ENCODE measurements at places on chromosomes 4 and X.

DNA sequence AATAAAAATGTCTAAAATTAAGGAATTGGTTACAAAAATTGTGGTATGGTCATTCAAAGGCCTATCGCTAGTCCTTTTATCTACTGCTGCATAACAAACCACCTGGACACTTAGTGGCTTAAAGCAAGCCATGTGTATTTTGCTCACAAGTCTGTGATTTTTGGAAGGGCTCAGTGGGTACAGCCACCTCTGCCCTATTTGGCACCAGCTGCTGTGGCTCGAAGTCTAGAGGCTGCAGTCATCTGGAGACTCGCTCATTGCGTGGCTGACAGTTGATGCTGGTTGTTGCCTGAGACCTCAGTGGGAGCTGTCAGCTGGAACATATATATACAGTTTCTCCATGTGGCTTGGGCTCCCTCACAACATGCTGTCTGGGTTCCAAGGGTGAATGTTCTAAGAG, 60.8 kb upstream of the MID1 start:
- DNase-seq: no peak

DNA sequence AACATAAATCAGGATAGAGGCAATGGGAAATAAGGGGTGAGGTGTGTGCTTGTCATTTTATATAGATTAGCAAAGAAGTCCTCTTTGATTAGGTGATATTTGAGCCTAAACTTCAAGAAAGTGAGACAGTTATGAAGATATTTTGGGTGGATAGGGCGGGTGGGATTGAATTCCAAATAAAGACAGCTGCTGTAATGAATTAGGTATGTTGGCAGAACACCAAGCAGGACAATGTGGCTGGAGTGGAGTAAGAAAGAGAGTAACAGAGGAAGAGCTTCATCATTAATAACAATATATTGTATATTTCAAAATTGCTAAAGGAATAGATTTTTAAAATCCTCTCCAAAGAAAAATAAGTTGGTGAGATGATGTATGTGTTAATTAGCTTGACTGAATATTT, 91.0 kb upstream of the CENPE start:
- DNase-seq: no peak

- no peak for DNase-seq
These were observed 32.5 kb upstream of the C1QTNF7 start for GRCh38 chr4:15395311-15395710.

GRCh38 chrX:46841346-46841745, 4.5 kb downstream of the RP2 start:
- no peak for DNase-seq

DNA sequence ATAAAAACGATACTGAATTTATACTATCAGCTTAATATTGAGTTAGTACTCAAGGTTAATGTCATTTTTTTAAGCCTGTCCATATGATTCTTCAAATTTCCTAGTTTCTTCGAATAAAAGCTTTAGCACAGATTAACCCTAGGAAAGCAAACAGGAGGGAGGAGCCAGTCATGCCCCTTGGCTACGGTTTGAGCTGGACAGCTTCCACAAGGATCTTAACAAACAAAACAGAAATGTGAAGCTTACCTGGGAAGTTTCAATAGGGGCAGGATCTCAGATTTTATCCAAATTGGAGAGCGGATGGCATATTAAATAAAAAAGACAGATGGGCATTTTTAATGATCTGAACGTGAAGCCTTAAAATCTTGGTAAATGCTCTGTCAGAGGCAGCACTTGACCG, 2.3 kb downstream of the NWD2 start:
- DNase-seq: peak; percentile 12

DNA sequence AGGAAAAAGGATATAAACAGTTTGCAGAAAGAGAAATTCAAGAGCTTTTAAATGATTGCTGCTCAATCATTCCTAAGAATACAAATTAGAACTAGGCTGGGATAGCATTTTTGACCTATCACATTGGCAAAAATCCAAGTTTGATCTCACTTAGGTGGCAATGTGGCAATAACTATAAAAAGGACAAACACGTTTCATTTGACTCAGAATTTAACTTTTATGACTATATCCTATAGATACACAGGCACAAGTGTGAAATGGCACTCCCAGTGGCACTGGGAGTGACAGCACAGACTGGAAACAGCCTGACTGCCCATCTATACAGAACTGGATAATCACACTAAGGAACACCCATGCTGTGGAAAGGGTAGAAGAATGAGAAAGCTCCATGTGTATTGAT, 11.1 kb downstream of the CENPU start:
- no peak for DNase-seq

DNA sequence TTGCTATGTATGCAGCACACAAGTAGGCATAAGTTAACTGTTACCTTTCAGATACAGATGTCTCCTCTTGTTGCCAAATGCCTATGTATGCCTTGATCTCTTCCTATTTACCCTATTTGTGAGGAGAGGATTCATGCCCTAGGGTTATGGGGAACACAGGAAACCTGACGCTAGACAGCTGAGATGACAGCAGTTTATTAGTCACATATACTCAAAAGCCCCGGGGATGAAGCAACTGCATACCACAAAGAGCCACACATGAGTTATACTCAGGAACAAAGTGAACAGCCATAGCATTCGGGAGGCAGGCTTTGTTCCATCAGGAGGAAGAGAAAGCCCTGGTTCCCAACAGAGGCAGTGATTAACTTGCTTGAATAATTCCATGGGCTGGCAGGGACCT, 1011.7 kb upstream of the PCDH7 start:
- DNase-seq: no peak

- no peak for DNase-seq
These were observed 24.7 kb upstream of the IL13RA1 start for GRCh38 chrX:118702741-118703140.

DNA sequence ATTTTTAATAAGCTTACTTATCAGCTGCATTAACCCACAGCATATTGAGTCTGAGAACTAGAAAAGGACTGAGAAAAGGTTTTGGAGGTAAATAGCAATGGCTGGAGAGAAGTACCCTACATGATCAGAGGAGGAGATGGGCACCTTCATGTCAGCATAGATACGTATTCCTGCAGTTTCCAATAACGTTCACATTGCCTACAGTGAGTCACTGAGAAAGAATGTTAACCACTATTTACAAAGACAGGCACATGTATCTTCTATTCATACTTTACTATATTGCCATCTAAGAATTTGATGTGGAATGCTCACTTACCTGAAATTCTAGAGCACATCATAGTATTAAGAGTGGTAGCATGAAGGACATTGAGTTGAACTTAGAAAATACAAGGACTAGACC, 92.5 kb downstream of the TLL1 start:
- no peak for DNase-seq

Data from NCI-H2081 (cell line).